ENCODE measurements at places on chromosomes 2 and 18. TPM values are rescaled to one million over a fixed set of nuclear protein-coding genes. Genes with fewer than 3 reads are reported as not detected.

- peak overlapping the region; percentile 80 for H3K27ac ChIP-seq
- H3K36me3 ChIP-seq, result no peaks in the 10 kb centered on the region
- no peaks in the 10 kb centered on the region for H3K27me3 ChIP-seq
- peak overlapping the region; percentile 39 for H3K4me3 ChIP-seq
These were observed 69.9 kb upstream of the ITGB6 start for GRCh38 chr2:160269803-160270570.

DNA sequence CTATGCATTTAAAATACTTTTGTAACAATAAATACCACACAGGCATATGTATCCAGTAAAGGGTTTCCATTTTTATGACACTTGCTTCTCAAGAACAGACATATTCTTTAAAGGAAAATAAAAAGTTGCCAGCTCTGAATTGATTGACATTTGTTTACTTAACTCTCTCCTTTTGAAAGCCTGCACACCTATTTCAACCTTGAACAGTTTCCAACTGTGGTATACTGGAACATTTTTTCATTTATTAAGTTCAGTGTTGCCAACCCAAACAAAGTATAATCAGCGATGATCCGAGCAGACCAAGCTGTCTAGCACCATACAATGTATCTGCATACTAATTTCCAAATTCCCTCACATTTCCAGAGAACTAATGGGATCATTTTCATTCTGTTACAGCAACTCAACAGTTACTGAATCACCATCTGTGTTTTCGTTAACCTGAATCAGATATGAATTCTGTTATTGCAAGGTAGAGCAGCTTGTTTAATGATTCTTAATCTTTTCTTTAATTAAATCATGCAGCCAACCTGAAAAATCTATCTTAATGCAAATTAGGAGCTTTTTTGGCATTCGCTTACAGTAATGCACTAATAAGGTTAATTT, 725.5 kb upstream of the ZEB2 start:
- no peak overlapping the region for H3K4me3 ChIP-seq
- H3K27ac ChIP-seq, result no peak overlapping the region
- no peaks in the 10 kb centered on the region for H3K27me3 ChIP-seq
- H3K36me3 ChIP-seq, result no peaks in the 10 kb centered on the region
- H3K4me1 ChIP-seq, result no peaks in the 10 kb centered on the region

The FAM210A gene
- 10.3 TPM for total RNA-seq

- no peak overlapping the region for H3K4me3 ChIP-seq
- no peak for DNase-seq
- no peaks in the 10 kb centered on the region for H3K4me1 ChIP-seq
- H3K36me3 ChIP-seq, result no peaks in the 10 kb centered on the region
- no peak overlapping the region for H3K27ac ChIP-seq
These were observed 116.4 kb downstream of the PDCL3 start for GRCh38 chr2:100679211-100679610.

The MC2R gene
- total RNA-seq, result not detected

- no peaks in the 10 kb centered on the region for H3K36me3 ChIP-seq
- peak; percentile 10 for DNase-seq
- no peak overlapping the region for H3K4me3 ChIP-seq
- no peaks in the 10 kb centered on the region for H3K27me3 ChIP-seq
These were observed 1.4 kb downstream of the PPM1G start for GRCh38 chr2:27407798-27408491.

DNA sequence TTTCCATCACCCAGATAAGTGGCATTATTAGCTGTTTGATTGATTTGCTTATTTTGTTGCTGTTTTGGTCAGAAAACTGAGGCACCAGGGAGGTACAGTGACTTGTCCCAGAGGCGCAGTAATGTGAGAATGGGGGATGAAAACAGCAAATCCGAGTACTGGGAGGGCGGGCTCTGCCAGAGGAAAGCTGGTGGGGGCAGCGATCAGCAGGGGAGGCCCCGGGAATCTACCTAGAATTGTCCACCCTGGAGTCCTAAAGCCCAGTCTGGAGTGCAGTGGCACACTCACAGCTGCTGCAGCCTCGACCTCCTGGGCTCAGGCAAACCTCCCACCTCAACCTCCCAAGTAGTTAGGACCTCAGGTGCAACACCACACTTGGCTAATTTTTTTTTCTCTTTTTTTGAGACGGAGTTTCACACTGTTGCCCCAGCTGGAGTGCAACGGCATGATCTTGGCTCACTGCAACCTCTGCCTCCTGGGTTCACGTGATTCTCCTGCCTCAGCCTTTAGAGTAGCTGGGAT, 17.0 kb upstream of the PTMA start:
- DNase-seq, result no peak
- H3K27ac ChIP-seq, result no peak overlapping the region
- no peaks in the 10 kb centered on the region for H3K36me3 ChIP-seq
- no peaks in the 10 kb centered on the region for H3K4me1 ChIP-seq
- no peak overlapping the region for H3K4me3 ChIP-seq

DNA sequence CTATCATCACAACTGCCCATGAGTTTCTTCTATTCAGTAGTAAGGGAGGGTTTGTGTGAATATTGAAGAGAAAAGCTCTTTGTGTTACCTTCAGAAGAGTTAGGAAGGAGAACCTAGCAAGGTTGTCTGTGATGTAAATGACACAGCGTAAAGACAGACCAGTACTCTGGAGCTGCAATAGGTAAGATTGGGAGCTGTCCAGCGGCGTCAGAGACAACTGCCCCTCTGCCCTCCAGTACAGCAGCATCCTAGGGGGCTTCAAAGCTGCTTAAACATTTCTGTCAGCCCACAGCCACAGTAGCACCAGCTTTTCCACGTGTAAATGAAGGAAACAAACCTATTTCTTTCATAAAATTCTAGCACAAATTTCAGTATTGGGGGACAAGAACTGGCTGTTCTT, 34.5 kb downstream of the NYAP2 start:
- H3K4me3 ChIP-seq, result no peak overlapping the region
- H3K27ac ChIP-seq, result no peak overlapping the region
- no peak for DNase-seq
- no peaks in the 10 kb centered on the region for H3K4me1 ChIP-seq
- H3K27me3 ChIP-seq, result peaks cover 5% of the 10 kb centered on the region
- H3K36me3 ChIP-seq, result no peaks in the 10 kb centered on the region

DNA sequence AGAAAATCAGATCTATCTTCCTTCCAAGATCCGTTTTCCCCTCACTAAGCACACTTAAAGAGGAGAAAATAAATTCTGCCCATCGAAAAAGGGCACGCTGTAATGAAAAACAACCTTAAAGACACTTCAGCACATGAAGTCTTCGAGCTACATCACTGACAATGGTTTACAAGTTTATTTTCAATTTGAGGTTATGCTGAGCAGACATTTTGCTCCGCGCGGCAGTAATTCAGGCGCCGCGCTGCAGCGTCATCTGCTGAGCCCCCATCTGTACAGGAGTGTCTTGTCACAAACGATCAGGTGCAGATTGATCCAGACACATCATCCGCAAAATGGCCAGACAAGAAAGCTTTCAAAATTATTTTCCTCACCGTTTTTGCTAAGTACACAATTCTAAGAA, 341.7 kb downstream of the STK39 start:
- H3K4me3 ChIP-seq, result no peak overlapping the region
- H3K27me3 ChIP-seq, result no peaks in the 10 kb centered on the region
- H3K4me1 ChIP-seq, result no peaks in the 10 kb centered on the region
- no peaks in the 10 kb centered on the region for H3K36me3 ChIP-seq
- no peak for DNase-seq

DNA sequence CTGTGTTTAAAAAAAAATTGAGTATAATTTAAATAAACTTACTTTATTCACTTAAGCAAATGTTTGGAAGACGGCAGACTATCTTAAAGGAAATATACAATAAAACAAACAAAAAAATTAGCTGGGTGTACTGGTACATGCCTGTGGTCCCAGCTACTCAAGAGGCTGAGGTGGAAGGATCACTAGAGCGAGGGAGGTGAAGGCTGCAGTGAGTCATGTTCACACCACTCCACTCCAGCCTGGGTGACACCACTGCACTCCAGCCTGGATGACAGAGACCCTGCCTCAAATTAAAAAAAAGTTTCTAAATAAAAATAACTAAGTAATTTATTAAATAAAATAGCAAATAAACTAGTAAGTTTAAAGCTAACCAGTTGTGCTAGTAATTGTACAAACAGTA, 7.5 kb downstream of the PUM2 start:
- H3K4me1 ChIP-seq, result no peaks in the 10 kb centered on the region
- H3K27me3 ChIP-seq, result no peaks in the 10 kb centered on the region
- H3K27ac ChIP-seq, result no peak overlapping the region
- DNase-seq, result no peak

Measured in prostate gland (tissue), 2 donors.